ENCODE measurements at places on chromosomes 6 and 20.
A peak's percentile ranks its signal among the peaks of the same experiment; 100 is the strongest.

GRCh38 chr6:138240476-138241245 is 22.4 kb upstream of the PBOV1 start:
- no peak for DNase-seq

GRCh38 chr6:17490724-17491123 is 97.3 kb downstream of the CAP2 start:
- no peak for DNase-seq

- DNase-seq: no peak
These were observed 21.6 kb downstream of the TOMM34 start for GRCh38 chr20:44938637-44939036.

- DNase-seq: no peak
These were observed 33.2 kb downstream of the ADGRF5 start for GRCh38 chr6:46888578-46888977.

DNA sequence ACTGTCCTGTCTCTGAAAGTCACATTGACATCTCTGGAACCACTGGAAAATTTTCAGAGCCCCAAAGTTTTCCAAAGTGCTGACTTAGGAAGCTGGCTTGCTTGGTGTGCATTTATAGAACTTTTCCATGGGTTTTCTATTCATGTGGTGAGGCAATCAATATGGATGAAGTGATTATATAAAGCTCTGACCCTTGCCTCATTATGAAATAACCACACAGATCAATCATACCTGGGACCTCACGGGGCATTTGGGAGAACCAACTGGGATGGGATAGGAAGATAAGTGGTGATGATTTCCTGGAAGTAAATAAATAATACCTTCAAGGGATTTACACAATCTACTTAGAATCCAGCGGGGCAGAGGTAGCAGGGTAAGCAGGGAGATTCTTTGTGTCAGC is 22.9 kb upstream of the SIM1 start:
- DNase-seq: no peak

- DNase-seq: peak; percentile 65
These were observed 13.2 kb downstream of the SS18L1 start for GRCh38 chr20:62156592-62157386.

DNA sequence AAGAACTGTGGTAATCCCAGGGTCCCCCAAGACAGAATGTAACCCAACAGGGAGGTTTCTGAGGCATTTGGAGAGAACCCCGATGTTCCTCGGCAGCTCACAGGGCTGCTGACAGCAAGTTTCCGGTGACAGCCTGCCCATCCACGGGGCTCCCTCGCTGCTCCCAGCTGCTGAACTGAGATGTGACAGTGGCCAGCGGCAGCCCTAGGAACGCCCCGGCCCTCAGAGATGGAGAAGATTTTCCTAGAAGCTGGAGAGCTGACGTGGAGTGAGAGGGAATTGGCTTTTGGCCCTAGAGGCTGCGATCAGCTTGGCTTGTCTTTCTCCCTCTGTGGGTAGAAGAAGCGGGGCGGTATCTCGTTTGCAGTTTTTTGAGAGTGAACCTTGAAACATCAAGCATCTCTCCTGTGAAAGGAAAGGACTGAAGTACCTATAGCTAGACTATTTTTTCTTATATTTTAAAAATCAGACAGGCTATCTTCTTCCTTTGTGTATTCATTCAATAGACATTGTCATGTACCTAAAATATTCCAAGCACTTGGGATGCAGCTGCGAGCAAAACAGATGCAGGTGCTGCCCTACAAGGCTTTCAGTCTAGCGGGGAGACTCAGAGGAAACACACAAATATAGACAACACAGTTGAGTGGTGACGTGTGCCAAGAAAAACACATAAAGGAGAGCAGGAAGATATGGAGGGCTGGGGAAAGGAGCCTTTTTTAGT is 28.4 kb upstream of the NFATC2 start:
- DNase-seq: no peak

DNA sequence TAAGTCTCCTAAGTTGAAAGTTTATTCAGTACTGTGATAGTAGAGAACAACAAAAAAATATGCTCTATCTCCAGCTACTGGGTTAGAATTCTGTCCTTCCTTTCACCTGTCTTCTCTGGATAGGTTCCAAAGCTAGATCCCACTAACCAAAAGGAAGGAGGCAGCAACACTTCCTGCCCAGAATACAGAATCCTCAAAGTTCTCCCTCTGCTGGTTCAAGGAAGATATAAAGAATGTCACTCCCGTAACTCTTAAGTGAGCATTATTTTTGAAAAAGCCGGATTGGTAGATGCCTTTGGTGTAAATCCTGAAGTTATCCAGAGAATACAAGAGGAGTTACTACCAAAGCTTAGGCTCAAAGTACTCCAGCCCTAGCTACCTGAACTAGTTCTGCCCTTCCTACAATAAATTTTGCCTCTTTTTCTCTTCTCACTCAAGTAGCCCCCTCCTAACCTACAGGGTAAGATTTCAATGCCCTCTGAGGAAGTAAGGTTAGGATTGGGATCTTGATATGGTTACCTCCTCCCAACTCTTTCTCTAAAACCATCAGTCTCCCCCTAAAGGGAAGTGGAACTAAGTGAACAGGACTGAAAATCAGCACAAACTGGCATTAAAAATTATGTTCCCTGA is 26.0 kb upstream of the CRIP3 start:
- DNase-seq: no peak

- no peak for DNase-seq
These were observed 51.9 kb downstream of the ILRUN start for GRCh38 chr6:34644716-34645115.

GRCh38 chr6:27879837-27880236 is 32.4 kb downstream of the OR2B2 start:
- no peak for DNase-seq

- no peak for DNase-seq
These were observed 87.9 kb downstream of the CD40 start for GRCh38 chr20:46206025-46206424.

GRCh38 chr6:132084811-132085509 is 133.8 kb upstream of the CCN2 start:
- DNase-seq: no peak

- no peak for DNase-seq
These were observed 163.2 kb downstream of the RALGAPA2 start for GRCh38 chr20:20549267-20549612.

DNA sequence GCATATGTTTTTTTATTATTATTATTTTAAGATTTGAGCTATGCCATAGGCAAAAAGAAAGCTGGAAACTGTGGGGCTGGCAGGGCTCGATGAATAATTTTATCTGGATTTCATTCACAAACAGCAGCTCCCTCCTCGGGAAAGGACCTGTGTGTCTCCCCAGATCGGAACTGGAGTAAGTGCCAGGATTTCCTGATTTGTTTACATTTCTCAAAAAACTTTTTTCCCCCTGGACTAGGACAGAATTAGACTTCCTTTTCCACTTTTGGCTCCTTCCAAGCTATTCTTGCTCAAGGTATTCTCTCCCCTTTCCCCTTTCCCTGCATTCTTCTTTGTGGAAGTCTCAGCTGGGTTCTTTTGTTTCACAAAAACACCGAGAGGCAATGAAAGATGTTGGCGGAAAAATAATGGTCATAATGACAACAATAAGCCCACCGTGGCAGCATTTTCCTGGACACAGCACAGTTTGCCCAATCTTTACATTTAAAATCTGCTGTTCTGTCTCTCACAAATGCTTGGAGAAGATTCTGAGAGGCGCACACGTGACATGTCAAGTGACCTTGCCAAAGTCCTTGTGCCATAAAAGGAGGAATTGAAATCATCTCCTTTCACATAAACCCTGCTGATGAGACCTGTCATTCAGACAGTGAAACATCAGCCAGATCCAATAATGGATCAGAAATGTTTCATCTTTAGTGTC is 85.8 kb upstream of the PREP start:
- DNase-seq: no peak

All from effector CD8-positive, alpha-beta T cell (primary cell).